ENCODE measurements at places on chromosomes 12 and 14. TPM values are rescaled to one million over a fixed set of nuclear protein-coding genes. Genes with fewer than 3 reads are reported as not detected.

Gene CISTR
- total RNA-seq, result not detected

Gene SIX6
- total RNA-seq, result not detected

Gene NPFF
- total RNA-seq, result not detected

DNA sequence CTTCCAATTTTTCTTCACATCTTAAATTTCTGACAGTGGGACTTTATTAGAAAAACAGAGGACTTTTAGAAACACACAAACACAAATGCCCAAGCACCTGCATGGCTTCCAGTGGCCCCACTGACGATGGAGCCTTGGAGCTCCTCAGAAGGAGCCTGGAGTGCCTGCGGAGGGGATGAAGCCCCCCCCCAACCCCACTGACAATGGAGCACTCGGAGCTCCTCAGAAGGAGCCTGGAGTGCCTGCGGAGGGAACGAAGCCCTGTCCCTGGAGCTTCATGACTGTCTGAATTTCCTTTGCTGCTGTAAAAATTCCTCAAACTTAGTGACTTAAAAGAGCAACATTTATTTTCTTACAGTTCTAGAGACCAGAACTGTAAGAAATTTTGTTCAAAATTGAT is 80.1 kb upstream of the VRK1 start:
- no peak for DNase-seq
- no peak overlapping the region for H3K4me3 ChIP-seq
- H3K4me1 ChIP-seq, result no peaks in the 10 kb centered on the region
- H3K36me3 ChIP-seq, result no peaks in the 10 kb centered on the region
- H3K27ac ChIP-seq, result no peak overlapping the region

GRCh38 chr12:14937689-14938088 is 648 bp downstream of the ERP27 start:
- H3K27ac ChIP-seq, result no peak overlapping the region
- no peaks in the 10 kb centered on the region for H3K27me3 ChIP-seq
- no peak for DNase-seq
- H3K4me1 ChIP-seq, result no peaks in the 10 kb centered on the region
- no peak overlapping the region for H3K4me3 ChIP-seq
- no peaks in the 10 kb centered on the region for H3K36me3 ChIP-seq

DNA sequence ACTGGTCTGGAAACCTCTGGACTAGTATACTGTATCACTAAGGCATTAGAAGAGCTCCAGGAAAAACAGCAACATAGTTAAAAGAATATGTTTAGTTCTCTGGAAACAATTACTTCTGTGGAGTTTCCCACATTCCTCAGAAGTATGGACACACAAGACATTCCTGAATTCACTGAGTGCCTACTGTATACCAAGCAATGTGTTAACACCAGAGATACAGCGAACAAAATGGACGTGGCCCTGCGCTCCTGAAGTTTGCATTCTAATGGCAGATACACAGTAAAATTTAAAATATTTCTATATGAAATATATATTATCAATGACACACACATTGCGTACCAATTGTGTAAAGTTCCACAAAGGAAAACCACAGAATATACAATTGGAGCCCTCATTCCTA is 1.1 kb downstream of the ANGEL1 start:
- H3K36me3 ChIP-seq, result no peaks in the 10 kb centered on the region
- H3K27me3 ChIP-seq, result no peaks in the 10 kb centered on the region
- H3K4me3 ChIP-seq, result peak overlapping the region; percentile 74
- H3K4me1 ChIP-seq, result no peaks in the 10 kb centered on the region
- DNase-seq, result no peak

DNA sequence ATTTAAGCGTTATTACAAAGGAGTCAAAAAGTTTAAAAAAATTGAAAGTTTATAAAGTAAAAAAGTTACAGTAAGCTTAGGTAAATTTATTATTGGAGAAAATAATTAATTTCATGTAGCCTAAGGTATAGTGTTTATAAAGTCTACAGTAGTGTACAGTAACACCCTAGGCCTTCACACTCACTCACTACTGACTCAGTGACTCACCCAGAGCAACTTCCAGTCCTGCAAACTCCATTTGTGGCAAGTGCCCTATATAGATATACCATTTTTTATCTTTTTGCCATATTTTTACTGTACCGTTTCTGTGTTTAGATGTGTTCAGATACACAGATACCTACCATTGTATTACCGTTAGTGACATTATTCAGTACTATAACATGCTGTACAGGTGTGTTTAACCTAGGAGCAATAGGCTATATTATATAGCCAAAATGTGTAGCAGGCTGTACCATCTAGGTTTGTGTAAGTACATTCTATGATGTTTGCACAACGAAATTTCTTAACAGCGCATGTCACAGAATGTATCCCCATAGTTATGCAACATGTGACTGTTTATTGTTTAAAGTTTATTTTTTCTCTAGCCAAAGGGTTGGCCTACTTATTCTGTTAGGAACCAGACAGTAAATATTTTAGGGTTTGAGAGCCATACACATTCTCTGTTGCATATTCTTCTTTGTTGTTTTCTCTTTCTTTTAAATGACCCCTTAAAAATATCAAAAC is 155.5 kb downstream of the PCNX1 start:
- DNase-seq, result no peak
- H3K27ac ChIP-seq, result no peak overlapping the region
- no peaks in the 10 kb centered on the region for H3K4me1 ChIP-seq

GRCh38 chr12:9642606-9643265 is 26.8 kb upstream of the CLEC2D start:
- no peaks in the 10 kb centered on the region for H3K36me3 ChIP-seq
- no peak overlapping the region for H3K4me3 ChIP-seq
- H3K27me3 ChIP-seq, result no peaks in the 10 kb centered on the region
- H3K4me1 ChIP-seq, result no peaks in the 10 kb centered on the region
- H3K27ac ChIP-seq, result no peak overlapping the region

DNA sequence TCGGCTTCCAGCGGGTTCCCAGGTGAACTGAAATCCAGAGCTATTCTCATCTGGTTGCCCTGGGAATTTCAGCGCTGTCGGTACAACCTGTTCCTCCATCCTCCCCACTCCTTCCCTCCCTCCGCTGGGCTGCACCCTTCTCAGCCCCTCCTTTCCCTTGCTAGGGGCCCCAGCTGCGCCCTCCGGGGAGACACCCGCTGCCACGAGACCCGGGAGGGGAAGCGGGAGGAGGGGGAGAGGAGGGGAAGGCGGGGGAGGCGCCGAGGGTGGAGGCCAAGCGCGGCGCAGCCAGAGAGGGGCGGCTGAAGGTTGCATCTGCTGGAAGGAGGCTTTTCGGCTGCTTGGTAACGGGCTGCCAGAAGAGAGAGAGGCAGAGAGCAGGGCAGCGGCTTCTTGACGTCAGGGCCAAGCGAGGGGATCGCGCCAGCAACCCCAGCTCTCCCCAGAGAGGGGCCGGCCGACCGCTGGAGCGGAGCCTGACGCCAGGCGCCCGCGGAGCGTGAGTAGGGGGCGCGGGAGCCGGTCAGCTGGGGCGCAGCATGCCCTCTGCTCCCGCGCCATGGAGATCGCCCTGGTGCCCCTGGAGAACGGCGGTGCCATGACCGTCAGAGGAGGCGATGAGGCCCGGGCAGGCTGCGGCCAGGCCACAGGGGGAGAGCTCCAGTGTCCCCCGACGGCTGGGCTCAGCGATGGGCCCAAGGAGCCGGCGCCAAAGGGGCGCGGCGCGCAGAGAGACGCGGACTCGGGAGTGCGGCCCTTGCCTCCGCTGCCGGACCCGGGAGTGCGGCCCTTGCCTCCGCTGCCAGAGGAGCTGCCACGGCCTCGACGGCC is at the start of gene KCNA5:
Gene KCNA5, plus strand, starts transcription at position 291 of the 831 bp plus-strand sequence. Its CDS starts 269 bp downstream, at position 560.
- H3K4me3 ChIP-seq, result no peak within 1 kb of the TSS
- H3K27me3 ChIP-seq, result peaks cover 13% of the 10 kb centered on the region
- DNase-seq, result no peak
- no peaks in the 10 kb centered on the region for H3K4me1 ChIP-seq

DNA sequence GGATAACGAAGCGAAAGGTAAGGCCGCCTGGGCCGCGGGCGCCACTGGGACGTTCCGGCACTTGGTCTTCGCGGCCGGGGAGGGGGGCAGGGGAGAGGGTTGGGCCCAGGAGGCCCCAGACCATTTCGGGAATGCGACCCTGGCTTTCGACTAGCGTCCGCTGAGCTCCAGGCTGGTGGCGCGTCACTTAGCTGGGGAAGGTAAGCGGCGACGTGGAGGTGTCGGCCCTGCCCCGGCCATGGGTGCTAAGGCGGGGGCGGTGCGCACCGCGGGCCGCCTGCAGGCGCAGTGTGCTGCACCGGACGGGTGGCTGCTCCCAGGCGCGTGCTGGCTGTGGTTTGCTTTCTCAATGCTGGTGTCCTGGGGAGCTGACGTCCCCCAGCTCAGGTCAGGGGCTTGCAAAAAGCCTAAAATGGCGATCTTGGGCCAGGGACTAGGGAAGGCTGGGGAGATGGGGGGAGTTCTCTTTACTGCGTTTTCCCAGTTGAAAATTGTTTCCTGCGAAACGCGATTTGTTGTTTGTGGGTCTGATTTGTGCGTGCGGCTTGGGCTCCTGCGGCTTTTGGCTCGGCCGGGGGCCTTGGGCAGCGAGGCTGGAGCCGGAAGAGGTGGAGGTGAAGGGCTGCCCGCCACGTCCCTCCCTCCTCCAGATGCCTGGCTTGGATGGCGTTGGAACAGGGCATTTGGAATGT is 1.2 kb downstream of the HOXC10 start:
- no peak for DNase-seq
- H3K27ac ChIP-seq, result no peak overlapping the region
- no peaks in the 10 kb centered on the region for H3K4me1 ChIP-seq
- no peak overlapping the region for H3K4me3 ChIP-seq

DNA sequence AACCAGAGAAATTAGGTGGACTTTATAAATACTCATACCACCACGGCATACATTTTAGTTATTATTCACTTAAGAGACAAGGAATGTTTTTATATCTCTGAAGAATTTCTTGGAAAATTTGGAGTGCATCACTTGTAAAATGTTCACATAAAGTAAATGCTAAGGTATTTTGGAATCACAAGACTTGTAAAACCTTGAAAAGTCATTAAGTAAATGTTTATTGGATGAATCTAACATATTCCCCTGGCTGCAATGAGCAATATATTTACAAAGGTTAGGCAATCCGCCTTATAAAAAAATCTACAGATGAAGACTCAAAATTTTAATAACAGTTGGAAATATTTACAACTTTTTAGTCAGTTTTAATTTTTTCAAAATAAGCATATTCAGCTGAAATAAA is 287.4 kb upstream of the ALG10 start:
- no peaks in the 10 kb centered on the region for H3K27me3 ChIP-seq
- no peak for DNase-seq
- no peaks in the 10 kb centered on the region for H3K4me1 ChIP-seq
- H3K36me3 ChIP-seq, result no peaks in the 10 kb centered on the region
- no peak overlapping the region for H3K4me3 ChIP-seq
- H3K27ac ChIP-seq, result no peak overlapping the region

- DNase-seq, result no peak
- H3K27me3 ChIP-seq, result no peaks in the 10 kb centered on the region
- H3K4me3 ChIP-seq, result no peak overlapping the region
- H3K27ac ChIP-seq, result no peak overlapping the region
- no peaks in the 10 kb centered on the region for H3K36me3 ChIP-seq
These were observed 303.4 kb downstream of the SEC23A start for GRCh38 chr14:38799671-38800070.

DNA sequence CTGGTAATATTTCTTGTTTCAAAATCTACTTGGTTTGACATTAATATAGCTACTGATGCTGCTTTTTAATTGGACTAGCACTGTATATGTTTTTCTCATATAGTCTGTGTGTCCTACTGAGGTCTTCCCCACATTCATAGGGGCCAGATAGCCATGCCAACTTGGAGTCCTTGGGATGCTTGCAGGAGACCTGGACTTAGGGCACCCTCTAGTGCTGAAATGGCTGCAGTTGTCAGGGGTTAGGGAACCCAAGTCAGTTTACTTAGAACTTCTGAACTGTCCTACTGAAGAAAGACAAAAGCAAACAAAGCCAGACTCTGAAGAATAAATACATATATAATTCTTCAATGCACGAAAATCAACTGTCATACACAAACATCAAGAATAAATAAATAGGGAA is 279.9 kb upstream of the SYT1 start:
- no peak overlapping the region for H3K27ac ChIP-seq
- no peaks in the 10 kb centered on the region for H3K36me3 ChIP-seq
- H3K4me1 ChIP-seq, result no peaks in the 10 kb centered on the region
- no peak for DNase-seq
- H3K4me3 ChIP-seq, result no peak overlapping the region

DNA sequence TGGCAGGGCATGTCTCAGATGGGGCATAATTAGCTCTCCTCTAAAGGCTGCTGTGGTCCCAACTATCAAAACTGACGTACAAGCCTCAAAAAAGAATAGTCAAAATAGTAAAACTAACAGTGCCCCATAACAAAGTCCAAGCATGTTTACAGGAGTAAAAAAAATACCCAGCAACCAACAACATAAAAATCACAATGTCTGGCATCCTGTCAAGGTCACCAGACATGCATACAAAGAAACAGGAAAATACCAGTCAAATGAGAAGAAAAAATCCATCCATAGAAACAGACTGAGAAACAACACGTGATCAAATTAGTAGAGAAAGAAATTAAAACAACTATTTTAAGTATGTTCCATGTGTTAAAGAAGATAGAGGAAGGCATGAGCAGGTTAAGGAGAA is 131.2 kb upstream of the C14orf180 start:
- H3K27ac ChIP-seq, result no peak overlapping the region
- H3K27me3 ChIP-seq, result peaks cover 4% of the 10 kb centered on the region
- H3K4me3 ChIP-seq, result no peak overlapping the region
- no peaks in the 10 kb centered on the region for H3K36me3 ChIP-seq

DNA sequence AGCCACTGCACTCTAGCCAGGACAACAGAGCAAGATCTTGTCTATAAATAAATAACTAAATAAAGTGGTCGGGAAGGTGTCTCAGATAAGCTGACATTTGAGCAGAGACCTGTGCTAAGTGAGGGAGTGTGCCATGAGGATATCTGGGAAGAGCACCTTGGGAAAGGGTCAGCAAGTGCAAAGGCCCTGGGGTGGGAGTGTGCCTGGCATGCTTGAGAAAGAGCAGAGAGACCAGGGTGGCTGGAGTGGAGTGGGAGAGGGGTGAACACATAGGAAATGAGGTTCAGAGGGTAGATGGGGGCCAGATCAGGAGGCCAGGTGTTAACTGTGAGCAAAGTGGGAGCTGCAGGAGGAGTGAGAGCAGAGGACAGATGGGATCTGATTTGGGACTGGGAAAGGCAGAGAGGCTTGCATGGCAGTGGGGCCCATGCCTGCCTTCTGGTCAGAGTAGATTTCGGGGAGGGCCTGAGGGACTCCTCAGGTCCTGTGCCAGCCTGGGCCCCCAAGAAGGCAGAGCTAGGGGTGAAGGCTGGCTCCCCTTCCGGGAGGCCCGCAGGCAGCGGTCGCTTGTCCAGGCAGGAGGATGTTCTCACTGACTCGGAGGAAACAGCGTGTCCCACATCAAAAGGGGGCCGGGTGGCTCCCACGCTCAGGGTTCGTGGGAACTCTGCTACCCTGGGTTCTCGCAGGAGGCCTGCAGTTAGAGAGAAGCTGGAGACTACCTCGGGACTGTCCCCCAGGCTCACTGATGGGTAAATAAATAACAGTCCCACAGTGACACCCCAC is 32.6 kb downstream of the DTX1 start:
- H3K36me3 ChIP-seq, result no peaks in the 10 kb centered on the region
- no peak overlapping the region for H3K27ac ChIP-seq
- H3K4me1 ChIP-seq, result peaks cover 6% of the 10 kb centered on the region
- H3K4me3 ChIP-seq, result no peak overlapping the region

- H3K4me3 ChIP-seq, result no peak overlapping the region
- no peak overlapping the region for H3K27ac ChIP-seq
- H3K27me3 ChIP-seq, result no peaks in the 10 kb centered on the region
- DNase-seq, result no peak
- no peaks in the 10 kb centered on the region for H3K36me3 ChIP-seq
These were observed 23.4 kb upstream of the MAP3K9 start for GRCh38 chr14:70832561-70833305.

GRCh38 chr14:39043352-39043943 is 59.6 kb downstream of the SEC23A start:
- H3K4me1 ChIP-seq, result no peaks in the 10 kb centered on the region
- H3K27me3 ChIP-seq, result no peaks in the 10 kb centered on the region
- H3K36me3 ChIP-seq, result peaks cover 7% of the 10 kb centered on the region
- no peak for DNase-seq
